ENCODE measurements at places on chromosomes 5 and 9. TPM values are rescaled to one million over a fixed set of nuclear protein-coding genes. Genes with fewer than 3 reads are reported as not detected.

AQP7 gene
- polyA plus RNA-seq: not detected

DNA sequence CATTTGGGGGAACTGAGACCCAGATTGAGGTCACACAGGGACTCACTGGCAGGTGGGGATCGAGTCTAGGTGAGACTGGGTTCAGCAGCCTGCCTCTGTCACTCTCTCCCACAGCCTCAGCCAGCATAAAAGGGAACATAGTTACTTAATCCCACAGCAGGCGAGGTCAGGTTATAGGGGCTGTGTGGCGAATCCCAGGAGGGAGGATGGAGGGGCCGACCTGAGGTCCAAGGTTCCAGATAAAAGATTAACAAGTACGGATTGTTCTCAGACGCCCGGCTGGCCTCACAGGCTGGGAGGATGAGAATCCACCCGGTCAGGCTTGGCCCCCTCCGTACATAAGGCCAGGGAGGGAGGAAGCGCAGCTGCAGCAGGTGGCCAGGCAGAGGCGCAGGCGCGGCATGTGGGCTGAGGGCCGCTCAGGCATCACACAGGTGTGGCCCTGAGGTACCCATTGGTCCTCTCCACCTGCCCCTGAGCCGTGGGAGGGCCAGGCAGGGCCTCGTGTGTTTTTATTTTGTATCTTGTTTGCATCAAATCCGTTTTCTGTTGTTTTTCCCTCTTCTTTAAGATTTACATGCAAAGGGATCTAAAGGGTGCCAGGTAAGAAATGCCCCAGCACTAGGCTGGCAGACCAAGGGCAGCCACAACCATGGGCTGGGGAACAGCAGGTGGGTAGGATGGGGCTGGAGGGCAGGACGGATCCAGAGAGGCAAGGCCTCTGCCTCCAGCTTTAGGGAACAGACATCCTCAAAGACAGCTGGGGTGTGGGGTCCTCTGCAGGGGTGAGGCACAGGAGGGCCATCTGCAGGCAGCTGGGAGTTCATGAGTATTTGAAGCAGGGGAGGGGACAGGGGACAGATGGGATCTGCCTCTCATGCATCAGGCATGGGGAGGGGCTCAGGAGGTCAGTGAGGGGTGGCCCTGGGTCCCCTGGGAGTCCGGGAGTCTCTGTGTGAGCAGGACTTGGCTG, 3.6 kb downstream of the SUSD3 start:
- DNase-seq: no peak

JADE2 gene
- 8.4 TPM for polyA plus RNA-seq

C5orf15 gene
- 72.0 TPM for polyA plus RNA-seq

DNA sequence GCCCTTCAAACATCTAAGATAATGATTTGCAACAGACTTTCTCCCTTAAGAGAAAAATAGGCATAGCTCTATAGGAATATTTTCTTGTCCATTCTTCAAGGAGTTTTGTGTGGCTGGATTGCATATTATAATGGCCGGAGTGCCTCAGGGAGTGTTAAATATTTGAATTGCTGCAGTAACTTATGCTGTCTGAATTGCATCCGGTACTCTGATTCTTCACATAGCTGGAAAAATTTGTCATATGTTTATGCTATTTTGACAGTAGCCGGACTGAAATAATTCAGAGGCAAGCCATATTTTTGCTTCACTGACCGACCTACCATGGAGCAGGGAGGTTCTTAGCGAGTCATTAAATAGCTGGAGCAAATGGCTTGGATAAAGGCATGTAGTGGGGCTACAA, 621.0 kb downstream of the ACTL7B start:
- DNase-seq: no peak

DNA sequence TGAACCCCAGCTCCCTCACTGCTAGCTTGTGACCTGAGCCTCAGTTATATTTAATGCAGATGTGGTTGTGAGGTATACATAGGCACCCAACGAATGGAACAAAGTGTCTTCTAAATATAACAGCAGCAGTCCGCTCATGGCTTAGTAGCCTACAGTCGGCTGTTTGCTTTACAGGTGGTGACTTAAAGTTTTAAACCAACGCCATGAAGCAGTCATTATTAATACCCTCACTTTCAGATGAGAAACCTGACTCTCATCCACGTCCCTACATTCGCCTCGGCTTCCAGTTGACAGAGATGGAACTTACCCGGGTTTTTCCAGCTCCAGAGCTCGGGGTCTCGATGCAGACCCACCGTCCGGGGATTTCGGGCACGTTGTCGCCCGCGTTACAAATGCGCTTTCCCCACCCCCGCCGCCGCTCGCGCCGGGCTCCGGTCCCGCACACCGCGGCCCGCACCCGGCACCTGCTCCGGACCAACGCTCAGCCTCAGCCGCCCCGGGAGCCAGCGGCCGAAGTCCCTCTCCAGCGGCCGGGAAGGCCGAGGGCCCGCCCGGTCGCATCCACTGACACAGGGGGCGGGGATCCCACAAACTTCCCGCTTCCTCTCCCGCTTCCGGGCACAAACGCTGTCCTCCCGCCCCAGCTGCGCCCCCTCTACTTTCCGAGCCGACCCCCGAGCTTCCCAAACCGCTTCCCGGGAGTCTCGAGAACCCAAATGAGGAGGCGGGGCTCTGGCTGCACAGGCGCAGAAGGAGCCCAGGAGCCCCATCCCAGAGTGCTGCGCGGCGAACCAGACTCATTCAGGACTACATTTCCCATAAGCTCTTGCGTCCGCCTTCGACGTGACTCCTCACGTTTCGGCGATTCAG, at the start of gene ZNF782:
ZNF782 (minus strand) TSS at position 734 of the 870 bp plus-strand sequence. CDS start 2,553 bp downstream, outside the sequence.
- DNase-seq: peak; percentile 71

GRCh38 chr9:3906437-3907213, 380.8 kb upstream of the RFX3 start:
- peak; percentile 45 for DNase-seq

GRCh38 chr9:125995006-125995405, 247.8 kb downstream of the PBX3 start:
- DNase-seq: no peak

- no peak for DNase-seq
These were observed 240.7 kb upstream of the CLINT1 start for GRCh38 chr5:158099571-158100105.

DNA sequence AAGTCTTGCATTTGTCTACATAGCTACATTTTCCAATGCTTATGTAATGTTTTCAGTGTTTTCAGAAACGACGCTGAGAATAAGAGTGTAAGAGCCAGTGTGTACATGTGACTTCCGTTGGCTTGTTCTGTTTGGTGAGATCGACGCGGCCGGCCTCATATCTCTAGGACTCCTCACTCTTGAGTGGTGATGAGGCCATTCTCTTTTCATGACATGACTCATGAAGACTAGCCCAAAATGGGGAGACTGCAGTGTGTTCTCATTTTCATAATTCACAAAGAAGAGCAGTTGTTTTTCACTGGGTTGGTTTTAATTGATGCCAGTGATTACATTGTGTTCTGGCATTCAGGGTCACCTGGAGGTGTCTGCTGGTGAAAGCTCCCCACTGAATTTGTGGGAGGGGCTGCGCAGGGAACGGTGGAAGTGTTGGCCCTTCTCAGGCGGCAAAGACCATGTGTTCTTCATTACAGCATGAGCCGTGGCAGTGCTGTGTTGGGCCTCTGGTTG, 131.5 kb upstream of the OTULINL start:
- no peak for DNase-seq

GPR150 gene
- 0.07 TPM for polyA plus RNA-seq

OMD gene
- not detected for polyA plus RNA-seq

- DNase-seq: no peak
These were observed 186.8 kb upstream of the NFIB start for GRCh38 chr9:14500705-14501104.

- no peak for DNase-seq
These were observed 237.0 kb downstream of the PRELID2 start for GRCh38 chr5:145598184-145598583.

- DNase-seq: no peak
These were observed 36.7 kb downstream of the COL23A1 start for GRCh38 chr5:178553517-178553916.

GRCh38 chr5:21791304-21791703, 1061.8 kb downstream of the CDH12 start:
- no peak for DNase-seq

- DNase-seq: no peak
These were observed 3.0 kb downstream of the DAPK1 start for GRCh38 chr9:87500491-87501270.

- DNase-seq: no peak
These were observed 253.2 kb downstream of the CEMIP2 start for GRCh38 chr9:71515107-71515506.

- no peak for DNase-seq
These were observed 71.8 kb downstream of the EGFLAM start for GRCh38 chr5:38330207-38330606.

DNA sequence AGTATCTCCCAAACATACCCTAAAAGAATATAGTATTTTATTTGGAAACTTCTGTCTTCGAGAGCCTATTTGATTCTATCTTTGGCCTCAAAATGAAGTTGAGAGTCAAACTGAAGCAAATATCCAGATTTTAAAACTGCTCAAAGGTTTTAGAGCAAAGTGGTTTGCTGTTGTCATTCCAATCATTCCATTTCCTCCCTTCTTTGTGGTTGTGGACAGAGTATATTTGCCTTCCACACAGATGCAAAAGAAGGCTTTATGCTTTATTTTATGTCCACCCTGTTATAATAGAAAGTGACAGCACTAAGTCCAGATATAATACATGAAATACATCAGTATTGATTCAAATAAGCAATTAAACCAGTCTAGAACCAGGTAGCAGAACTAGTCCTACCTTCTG, 12.4 kb downstream of the GZMK start:
- no peak for DNase-seq

DNA sequence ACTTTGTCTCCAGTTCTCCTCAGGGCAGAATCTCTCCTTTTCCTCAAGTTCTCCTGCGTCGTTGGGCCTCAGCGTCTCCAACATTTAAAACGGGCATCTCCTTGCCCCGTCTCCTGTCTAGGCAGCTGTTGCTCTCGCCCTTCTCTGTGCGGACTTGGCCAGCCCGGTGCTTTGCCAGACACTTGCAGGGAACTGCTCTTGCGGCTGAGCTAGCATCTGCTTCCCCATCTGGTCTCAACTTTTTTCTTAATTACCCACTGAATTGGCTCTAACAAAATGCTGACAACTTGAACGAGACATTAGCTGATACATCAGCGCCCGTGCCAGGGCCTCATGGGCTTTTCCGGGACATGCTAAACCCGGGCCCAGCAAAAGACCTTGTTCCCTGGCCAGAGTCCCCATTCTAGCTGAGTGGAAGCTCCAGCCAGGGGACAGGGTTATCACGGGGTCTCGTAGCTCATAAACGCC, 25.1 kb downstream of the ZNF618 start:
- no peak for DNase-seq

QRFP gene
- not detected for polyA plus RNA-seq

GRCh38 chr5:135831851-135832555, 2.5 kb upstream of the SLC25A48 start:
- no peak for DNase-seq

GRCh38 chr9:135074354-135075233, 12.9 kb upstream of the OLFM1 start:
- DNase-seq: no peak

DNA sequence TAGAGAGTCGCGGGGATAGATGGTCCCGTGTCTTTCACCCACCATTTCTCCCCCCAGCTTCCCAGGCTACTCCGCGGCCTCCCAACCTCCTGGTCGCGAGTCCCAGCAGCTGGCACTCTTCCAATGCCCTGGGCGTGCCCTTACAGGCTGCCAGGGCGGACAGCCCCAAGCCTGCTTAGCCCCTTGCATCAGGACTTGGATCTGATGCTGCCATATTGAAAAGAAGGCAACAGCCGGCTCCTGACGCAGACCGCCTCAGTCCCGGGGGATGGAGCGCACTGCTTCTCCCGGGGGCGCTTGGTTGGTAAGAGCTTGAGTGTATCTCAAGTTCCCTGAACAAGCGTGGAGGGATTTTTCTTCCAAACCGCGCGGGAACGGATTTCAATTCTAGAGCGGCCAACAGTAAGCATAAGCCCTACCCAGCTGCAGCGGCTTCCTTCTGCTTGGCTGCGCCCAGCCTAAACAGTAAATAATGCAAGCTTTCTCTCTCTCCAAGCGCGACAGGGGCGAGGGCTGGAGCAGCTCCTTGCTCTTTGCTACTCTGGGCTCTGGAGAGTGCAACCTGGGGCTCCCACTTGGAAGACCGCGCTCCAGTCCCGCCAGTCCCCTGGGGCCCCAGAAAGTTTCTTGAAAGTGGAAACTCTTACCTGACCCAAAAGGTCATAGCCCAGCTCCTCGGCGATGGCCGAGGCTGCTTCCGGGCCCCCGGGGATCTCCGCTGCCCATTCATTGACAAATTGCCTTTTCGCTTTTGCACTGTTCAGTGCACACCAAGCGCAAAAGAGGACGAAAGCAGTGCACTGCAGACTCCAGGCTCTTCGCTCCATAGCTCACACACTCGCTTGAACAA, 607 bp downstream of the PCSK1 start:
- DNase-seq: no peak

SLC6A7 gene
- polyA plus RNA-seq: not detected

ADCY2 gene
- polyA plus RNA-seq: not detected

DNA sequence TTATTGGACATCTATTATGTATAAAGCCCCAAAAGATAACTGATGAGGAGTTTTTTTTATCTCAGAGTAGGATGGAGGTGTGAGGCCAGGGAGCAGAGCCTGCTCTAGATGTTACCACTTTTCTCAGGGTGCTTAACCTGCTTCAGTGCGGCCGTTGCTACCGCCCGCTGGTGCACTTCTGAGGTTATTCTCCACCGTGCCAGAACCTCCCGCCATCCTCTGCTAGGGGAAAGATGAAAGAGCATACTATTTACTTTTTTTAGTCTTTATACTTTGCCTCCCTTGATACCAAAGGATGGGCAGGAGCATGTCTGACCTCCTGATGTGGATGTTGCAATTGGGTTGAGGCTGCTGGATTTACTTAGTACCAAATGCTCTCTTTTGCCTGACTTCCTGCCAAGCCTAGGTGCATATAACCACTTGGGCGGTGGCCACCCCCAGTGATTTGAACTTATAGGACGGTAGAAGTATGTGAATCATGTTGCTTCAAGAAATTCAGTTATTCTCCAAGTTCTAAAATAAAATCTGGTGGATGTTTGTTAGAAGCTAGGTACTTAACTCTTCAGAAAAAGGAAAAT, 71.1 kb upstream of the HSPB3 start:
- no peak for DNase-seq

NSG2 gene
- polyA plus RNA-seq: 0.09 TPM

All from keratinocyte (primary cell).